H1 (cell line): ENCODE measurements at places on chromosomes 3 and 15. TPM values are rescaled to one million over a fixed set of nuclear protein-coding genes. Genes with fewer than 3 reads are reported as not detected.
A peak's percentile ranks its signal among the peaks of the same experiment; 100 is the strongest.

Gene DLG1
- polyA plus RNA-seq = 10.5 and 13.4 TPM in 2 replicates

Gene MKRN2OS
- 0.15 and 0.17 TPM in 2 replicates for polyA plus RNA-seq

Gene RCCD1
- polyA plus RNA-seq = 9.9 and 13.2 TPM in 2 replicates

Gene OR5H14
- polyA plus RNA-seq = not detected in 2 replicates

DNA sequence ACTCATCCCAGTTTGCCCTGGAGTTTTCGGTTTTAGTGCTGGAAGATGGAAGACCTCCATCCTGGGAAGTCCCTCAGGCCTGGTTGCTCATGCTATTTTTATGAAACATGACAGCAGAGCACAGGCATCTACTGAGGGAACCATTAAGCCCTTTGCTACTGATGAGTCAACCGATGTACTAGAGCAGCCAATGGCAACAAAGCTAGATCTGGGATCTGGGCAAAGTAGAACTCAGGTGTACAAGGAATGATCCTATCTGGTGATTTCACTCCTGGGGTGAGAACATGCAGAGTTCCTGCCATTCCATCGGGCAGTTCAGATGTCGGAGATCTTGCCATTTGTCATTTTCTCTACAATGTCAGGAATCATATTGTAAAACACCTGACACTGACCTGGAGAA lies 166.2 kb upstream of the NSMCE3 start:
- no peak for DNase-seq
- no peaks in the 10 kb centered on the region for H3K27me3 ChIP-seq
- H3K4me3 ChIP-seq = no peak overlapping the region
- no peaks in the 10 kb centered on the region for H3K36me3 ChIP-seq
- peaks cover 2% of the 10 kb centered on the region for H3K4me1 ChIP-seq

DNA sequence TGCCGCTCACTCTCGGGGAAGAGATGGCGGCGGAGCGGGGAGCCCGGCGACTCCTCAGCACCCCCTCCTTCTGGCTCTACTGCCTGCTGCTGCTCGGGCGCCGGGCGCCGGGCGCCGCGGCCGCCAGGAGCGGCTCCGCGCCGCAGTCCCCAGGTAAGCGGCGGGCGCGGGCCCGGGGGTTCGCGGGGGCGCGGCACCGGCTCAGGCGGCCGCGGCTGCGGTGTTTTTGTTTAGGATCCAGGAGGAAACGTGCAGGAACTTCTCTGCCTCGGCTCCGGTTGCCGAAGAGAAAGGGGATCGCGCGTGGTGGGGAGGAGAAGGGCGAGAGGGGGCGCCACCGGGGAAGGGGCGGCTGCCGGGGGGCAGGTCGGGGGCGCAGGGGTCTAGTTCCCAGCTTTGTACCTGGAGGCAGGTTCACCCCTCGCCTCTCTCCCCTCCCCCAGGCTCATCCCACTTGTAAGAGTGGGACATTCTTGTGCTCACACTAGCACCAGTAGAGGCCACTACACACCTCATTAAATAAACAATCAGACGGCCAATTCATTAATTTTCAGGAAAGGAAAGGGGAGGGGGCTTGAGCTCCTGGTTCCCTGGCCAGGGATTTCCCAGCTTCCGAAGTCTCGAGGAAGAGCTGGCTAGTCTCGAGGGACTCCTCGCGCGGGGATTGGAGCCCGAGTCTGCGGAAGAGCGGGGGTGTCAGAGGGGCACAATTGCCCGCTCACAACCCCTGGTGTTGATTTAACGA lies 562 bp downstream of the NEO1 start:
- H3K36me3 ChIP-seq = no peaks in the 10 kb centered on the region
- peaks cover 5% of the 10 kb centered on the region; the same call in 1 of the 2 replicates for H3K4me1 ChIP-seq
- peak overlapping the region; percentile 78; the same call in 1 of the 2 replicates for H3K27ac ChIP-seq
- H3K27me3 ChIP-seq = no peaks in the 10 kb centered on the region
- DNase-seq = no peak
- H3K4me3 ChIP-seq = peak overlapping the region; percentile 68

DNA sequence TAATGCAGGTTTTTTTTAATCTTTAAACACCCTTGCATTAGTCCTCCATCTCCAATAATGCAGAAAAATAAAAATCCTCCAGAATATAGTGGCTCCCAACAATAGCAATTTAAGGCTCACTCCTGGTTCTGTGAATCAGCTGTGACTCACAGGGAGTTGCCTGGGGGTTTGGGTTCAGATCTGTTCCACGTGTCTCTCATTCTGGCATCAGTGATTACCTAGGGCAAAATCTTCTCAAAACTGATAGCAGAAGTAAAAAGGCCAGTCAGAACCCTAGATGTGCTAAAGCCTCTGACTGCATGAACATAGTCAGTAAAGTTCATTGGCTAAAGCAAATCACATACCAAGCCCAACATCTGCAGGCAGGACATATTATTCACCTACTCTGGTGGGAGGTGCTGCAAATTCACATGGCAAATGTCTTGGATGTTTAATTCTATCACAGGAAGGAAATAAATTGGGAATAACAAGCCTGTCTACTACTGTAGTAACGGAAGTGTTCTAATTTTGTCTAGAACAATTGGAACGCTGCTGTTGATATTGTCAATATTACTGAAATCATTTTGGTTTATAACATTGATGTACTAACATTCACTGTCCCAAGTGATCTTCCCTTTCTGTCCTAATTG lies 364.1 kb upstream of the CNTN4 start:
- H3K4me3 ChIP-seq = no peak overlapping the region
- no peaks in the 10 kb centered on the region for H3K36me3 ChIP-seq
- DNase-seq = no peak
- H3K27me3 ChIP-seq = no peaks in the 10 kb centered on the region
- H3K4me1 ChIP-seq = no peaks in the 10 kb centered on the region

DNA sequence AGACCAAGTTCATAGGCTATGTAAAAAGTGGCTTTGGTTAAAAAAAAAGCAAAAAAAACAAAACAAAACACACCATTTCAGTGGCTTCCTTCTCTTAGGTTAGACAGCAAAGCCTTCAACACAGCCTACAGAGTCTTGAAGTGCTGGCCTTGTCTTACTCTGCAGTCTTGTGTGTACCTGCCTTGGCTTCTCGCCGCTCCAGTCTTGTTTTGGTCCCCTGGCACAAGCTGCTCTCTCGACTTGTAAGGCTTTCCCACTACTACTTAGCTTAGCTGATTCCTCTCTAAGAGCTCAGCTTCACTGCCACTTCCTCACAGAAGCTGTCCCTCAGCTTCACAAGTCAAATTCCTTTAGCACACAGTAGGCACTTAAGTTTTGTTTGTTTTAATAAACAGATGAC lies 63.0 kb downstream of the ST3GAL6 start:
- no peaks in the 10 kb centered on the region for H3K4me1 ChIP-seq
- H3K36me3 ChIP-seq = peaks cover 2% of the 10 kb centered on the region; the same call in 1 of the 2 replicates
- H3K4me3 ChIP-seq = no peak overlapping the region
- no peak overlapping the region for H3K27ac ChIP-seq

- no peaks in the 10 kb centered on the region for H3K36me3 ChIP-seq
- DNase-seq = no peak
- H3K4me3 ChIP-seq = no peak overlapping the region
- no peak overlapping the region for H3K27ac ChIP-seq
Measured at GRCh38 chr3:143885780-143886427, 37.6 kb upstream of the SLC9A9 start.

- H3K4me1 ChIP-seq = peaks cover 9% of the 10 kb centered on the region
- no peaks in the 10 kb centered on the region for H3K36me3 ChIP-seq
- 0 out of 2 replicates have a peak overlapping the region, but pooled peaks have one; percentile 26 for H3K27ac ChIP-seq
- H3K27me3 ChIP-seq = no peaks in the 10 kb centered on the region
- no peak for DNase-seq
Measured at GRCh38 chr3:184156522-184156955, 1.4 kb downstream of the DVL3 start.

DNA sequence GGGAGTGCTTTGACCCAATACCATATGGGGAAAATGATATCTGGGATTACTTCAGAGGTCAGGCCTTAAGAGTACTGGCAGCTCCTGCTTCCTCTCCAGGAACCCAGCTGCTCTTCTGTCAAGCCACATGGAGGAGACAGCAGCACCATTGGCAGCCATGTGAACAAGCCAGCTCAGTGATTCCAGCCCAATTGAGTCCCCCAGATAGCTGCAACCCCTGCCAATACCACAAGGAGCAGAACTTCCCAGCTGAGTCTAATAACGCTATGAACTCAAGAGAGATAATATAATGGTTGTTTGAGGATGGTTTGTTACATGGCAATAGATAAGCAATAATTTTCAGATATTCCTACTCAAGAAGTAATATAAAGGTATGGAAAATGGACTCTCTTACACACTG lies 126.8 kb upstream of the CPNE4 start:
- H3K27ac ChIP-seq = no peak overlapping the region
- no peaks in the 10 kb centered on the region for H3K4me1 ChIP-seq
- peak; percentile 7 for DNase-seq
- no peaks in the 10 kb centered on the region for H3K36me3 ChIP-seq
- no peak overlapping the region for H3K4me3 ChIP-seq
- no peaks in the 10 kb centered on the region for H3K27me3 ChIP-seq

GRCh38 chr3:152253514-152253913 lies 15.2 kb upstream of the MBNL1 start:
- no peaks in the 10 kb centered on the region for H3K27me3 ChIP-seq
- no peak overlapping the region for H3K27ac ChIP-seq
- no peaks in the 10 kb centered on the region for H3K4me1 ChIP-seq
- DNase-seq = no peak
- H3K4me3 ChIP-seq = no peak overlapping the region

DNA sequence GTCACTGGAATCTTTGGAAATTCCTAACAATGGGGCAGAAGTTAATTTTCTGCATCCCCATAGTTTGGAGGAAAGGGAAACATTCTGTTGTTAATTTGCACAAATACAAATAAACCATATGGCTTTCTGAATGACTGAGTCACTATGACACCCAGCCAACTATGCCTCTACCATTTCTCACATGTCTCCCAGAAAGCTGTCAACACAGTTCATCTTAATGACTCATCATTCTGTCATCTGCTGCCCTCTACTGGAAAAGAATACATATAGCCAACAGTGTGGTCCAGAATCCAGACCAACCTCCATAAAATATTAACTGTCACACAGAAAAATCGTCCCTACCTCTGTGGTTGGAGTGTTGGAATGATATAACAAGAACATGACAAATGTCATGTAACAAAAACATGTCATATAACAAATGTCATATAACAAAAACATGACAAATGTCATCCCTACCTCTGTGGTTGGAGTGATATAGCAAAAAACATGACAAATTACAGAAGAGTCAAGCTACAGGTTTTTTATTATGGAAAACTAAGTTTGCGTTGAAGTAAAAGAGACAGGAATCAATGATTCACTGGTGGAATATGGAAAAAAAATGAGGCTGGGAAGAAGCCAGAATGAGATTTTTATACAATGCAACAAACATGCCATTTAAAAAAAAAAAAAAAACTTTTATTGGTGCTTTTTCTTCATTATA lies 47.7 kb upstream of the GYG1 start:
- no peak overlapping the region for H3K27ac ChIP-seq
- no peaks in the 10 kb centered on the region for H3K4me1 ChIP-seq
- H3K36me3 ChIP-seq = no peaks in the 10 kb centered on the region

DNA sequence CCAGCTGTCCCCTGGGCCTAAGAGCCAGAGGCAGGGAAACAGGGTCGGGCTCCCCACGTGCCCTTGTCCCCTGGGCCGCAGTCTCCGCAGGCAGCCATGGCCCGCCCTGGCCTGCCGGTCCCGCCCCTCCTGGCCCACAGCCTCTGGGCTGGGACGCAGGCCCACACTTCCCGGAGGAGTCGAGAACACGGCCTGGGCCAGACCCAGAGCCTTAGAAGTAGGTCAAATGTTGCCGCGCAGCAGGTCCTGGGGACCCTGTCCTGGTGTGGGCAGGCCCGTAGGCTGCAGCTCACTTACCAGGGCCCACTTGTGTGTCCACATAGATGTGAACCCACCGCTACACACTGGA lies 4.3 kb upstream of the MYL3 start:
- no peaks in the 10 kb centered on the region for H3K4me1 ChIP-seq
- no peak for DNase-seq
- H3K27ac ChIP-seq = no peak overlapping the region
- H3K4me3 ChIP-seq = no peak overlapping the region

- no peaks in the 10 kb centered on the region for H3K4me1 ChIP-seq
- H3K4me3 ChIP-seq = no peak overlapping the region
- no peak for DNase-seq
- no peak overlapping the region for H3K27ac ChIP-seq
Measured at GRCh38 chr3:126955004-126955790, 27.7 kb upstream of the PLXNA1 start.

DNA sequence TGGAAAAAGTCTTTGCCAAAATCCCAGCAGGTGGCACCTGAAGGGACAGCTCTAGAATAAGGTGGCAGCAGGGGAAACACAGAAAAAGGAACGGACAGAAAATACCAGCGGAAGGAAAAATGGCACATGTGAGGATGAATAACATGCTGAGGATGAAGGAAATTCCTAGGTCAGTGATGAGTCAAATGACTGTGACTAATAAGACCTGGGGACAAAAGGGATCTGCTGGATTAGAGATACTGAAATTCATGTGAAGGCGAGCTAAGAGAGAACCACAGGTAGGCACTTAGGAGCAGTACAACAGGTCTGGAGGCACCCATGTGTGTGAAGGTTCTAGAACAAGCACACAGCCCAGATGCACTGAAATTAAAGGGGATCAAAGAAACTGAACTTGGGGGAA lies 482.5 kb downstream of the FOXP1 start:
- no peak overlapping the region for H3K4me3 ChIP-seq
- no peaks in the 10 kb centered on the region for H3K4me1 ChIP-seq
- DNase-seq = no peak
- no peak overlapping the region for H3K27ac ChIP-seq

DNA sequence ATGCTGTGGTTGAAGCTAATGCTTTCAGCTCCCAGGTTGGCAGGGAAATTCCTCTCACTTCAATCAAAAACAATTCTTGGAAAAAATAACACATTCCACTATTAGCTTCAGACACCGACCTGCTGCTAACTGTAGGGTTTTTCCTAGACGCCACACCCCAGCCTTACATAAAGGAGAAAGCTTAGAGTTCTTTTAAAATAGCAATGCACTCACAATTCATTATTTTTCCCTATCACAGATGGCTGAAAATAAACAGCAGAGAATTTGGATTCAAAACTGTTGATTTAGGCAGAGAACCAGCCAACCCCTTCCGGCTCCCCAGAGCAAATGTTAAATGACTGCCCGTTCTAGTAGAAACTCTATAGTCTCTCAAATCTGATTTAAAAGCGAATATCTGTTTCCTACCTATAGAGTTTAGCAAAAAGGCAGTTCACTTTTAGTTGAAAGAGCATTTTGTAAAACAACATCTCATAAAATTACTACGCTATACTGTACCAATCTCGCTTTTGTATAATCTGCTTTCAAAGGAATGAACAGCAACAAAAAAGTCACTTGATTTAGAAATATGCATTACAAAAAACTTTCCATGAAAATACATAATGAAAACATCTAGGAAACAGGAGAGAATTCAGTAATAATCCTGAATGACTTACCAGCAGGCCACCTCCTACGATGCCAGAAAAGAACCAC lies 586 bp downstream of the TM4SF1 start:
- H3K4me1 ChIP-seq = no peaks in the 10 kb centered on the region; the same call in 1 of the 2 replicates
- no peaks in the 10 kb centered on the region for H3K27me3 ChIP-seq
- no peak overlapping the region for H3K4me3 ChIP-seq
- DNase-seq = no peak
- no peak overlapping the region for H3K27ac ChIP-seq

- H3K36me3 ChIP-seq = no peaks in the 10 kb centered on the region
- H3K4me1 ChIP-seq = peaks cover 9% of the 10 kb centered on the region
- no peak overlapping the region for H3K27ac ChIP-seq
- H3K27me3 ChIP-seq = peaks cover 11% of the 10 kb centered on the region
- H3K4me3 ChIP-seq = no peak overlapping the region
Measured at GRCh38 chr15:74429781-74430400, 3.9 kb downstream of the SEMA7A start.

- DNase-seq = no peak
- no peak overlapping the region for H3K4me3 ChIP-seq
- no peak overlapping the region for H3K27ac ChIP-seq
- no peaks in the 10 kb centered on the region for H3K4me1 ChIP-seq
Measured at GRCh38 chr3:94548581-94549316, 485.9 kb downstream of the NSUN3 start.

- no peak for DNase-seq
- no peaks in the 10 kb centered on the region; the same call in 1 of the 2 replicates for H3K36me3 ChIP-seq
- no peak overlapping the region for H3K4me3 ChIP-seq
- H3K27ac ChIP-seq = no peak overlapping the region
- H3K4me1 ChIP-seq = peaks cover 5% of the 10 kb centered on the region
Measured at GRCh38 chr3:33115024-33115768, 1.4 kb downstream of the CRTAP start.
